HepG2 (cell line): ENCODE measurements at places on chromosomes 11 and 22. TPM values are rescaled to one million over a fixed set of nuclear protein-coding genes. Genes with fewer than 3 reads are reported as not detected.

DNA sequence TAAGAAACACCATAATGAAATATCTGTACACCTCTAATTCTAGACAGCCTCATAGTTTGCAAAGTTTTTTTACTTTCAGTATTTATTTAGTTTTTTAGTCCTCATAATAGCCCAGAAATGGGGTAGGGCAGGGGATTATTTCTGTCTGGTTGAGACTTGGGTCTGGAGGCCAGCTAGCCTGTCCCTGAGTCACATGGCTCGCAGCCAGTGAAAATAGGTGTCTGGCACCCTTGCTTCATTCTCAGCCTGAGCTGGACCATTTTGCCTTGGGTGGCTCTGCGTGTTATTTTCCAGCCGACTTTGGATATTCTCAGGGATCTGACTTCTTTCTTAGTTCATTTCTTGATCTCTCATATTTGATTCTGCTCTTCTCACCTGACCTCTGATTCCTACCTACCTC is 123.9 kb upstream of the NARS2 start:
- DNase-seq: no peak

DNA sequence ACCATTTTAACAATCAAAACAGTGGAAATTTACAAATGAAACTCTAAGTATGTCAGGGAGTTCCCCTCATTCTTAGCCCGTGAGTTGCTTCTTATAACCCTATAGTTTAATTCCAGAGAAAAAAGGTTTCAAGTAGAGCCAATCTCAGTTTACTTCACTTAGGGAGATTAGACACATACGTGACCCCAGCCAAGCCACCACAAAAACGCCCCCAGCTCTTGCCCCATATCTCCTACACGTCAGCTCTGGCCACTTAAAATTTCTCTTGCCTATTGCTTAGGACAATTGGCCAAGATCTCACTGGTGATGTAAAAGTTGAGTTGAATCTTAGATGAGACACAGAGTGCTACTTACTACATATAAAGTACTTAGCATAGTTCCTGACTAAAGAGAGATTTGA is 166.4 kb downstream of the ETS1 start:
- no peak for DNase-seq

- no peak for DNase-seq
These were observed 129.2 kb downstream of the ARL14EP start for GRCh38 chr11:30452114-30452513.

WNT7B gene
- 0.09 and 0.24 TPM in 2 replicates for total RNA-seq

RIC3 gene
- total RNA-seq: not detected in 2 replicates
